ENCODE measurements at places on chromosomes 3 and 15.

GRCh38 chr3:69448877-69449276 lies 63.0 kb upstream of the FRMD4B start:
- DNase-seq = no peak
- H3K27me3 ChIP-seq = no peaks in the 10 kb centered on the region
- H3K4me3 ChIP-seq = no peak overlapping the region
- no peaks in the 10 kb centered on the region for H3K36me3 ChIP-seq
- H3K4me1 ChIP-seq = no peaks in the 10 kb centered on the region
- H3K27ac ChIP-seq = no peak overlapping the region

DNA sequence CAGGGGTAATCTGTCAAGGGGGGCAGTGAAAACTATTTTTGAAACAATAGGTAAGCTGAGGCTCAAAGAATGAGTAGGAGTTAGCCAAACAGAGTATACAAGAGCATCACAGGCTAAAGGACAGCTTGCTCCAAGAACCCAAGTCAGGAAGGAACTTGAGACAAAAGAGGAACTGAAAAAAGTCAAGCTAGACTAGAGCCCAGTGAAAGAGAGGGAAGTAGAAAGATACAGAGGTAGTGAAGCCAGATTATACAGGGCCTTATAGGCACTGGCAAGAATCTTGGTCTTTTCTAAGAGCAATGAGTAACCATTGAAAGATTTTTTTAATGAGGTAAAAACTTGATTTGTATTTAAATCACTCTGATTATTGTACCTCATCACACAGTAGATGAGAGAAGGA lies 69.9 kb downstream of the FILIP1L start:
- no peaks in the 10 kb centered on the region for H3K27me3 ChIP-seq
- no peaks in the 10 kb centered on the region for H3K36me3 ChIP-seq
- DNase-seq = no peak

- H3K36me3 ChIP-seq = no peaks in the 10 kb centered on the region
- H3K27me3 ChIP-seq = peaks cover 4% of the 10 kb centered on the region
- H3K27ac ChIP-seq = no peak overlapping the region
- H3K4me1 ChIP-seq = no peaks in the 10 kb centered on the region
- no peak for DNase-seq
Observed at GRCh38 chr3:57086201-57086600, 25.7 kb downstream of the SPATA12 start.

DNA sequence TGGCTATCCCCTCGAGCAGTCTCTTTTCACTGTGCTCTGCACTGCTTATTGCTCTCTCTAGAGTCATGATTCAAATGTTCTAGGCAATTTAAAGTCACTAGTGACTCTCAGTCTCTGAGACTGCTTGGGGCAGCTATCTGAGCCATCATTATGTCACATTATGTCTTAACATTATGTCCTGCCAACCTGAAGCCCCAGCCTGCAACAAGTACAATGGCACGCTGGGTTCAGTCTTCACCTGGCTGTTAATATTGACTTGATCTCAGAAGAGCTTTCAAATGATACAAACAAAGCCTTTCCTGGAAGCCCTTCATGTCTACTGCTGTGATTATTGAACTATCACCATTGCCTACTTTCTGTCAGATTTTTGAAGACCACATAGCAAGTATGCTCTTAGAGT lies 128.1 kb upstream of the GRM7 start:
- H3K4me3 ChIP-seq = no peak overlapping the region
- H3K4me1 ChIP-seq = peaks cover 23% of the 10 kb centered on the region
- DNase-seq = no peak
- no peaks in the 10 kb centered on the region for H3K36me3 ChIP-seq
- no peak overlapping the region for H3K27ac ChIP-seq
- H3K27me3 ChIP-seq = no peaks in the 10 kb centered on the region

DNA sequence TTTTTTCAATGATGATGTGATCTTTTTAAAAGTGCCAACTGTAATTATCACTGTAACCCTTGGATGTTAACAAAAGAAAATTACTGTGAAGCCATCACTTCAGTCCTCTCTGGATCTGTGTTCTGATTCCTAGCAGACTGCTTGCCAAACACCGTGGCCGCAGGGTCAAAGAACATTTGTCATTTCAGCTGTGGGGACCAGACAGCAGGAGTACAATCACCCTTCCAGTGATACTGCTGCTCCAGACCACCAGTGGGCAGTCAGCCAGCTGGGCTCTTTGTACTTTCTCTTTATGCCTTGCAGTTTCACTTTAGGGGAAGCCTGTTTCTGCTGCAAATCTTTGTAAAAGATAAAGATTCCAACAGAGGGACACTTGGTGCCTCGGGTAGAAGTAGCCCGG lies 770.0 kb downstream of the GRM7 start:
- no peaks in the 10 kb centered on the region for H3K27me3 ChIP-seq
- no peak for DNase-seq
- no peak overlapping the region for H3K27ac ChIP-seq
- no peaks in the 10 kb centered on the region for H3K4me1 ChIP-seq
- no peak overlapping the region for H3K4me3 ChIP-seq

- H3K36me3 ChIP-seq = no peaks in the 10 kb centered on the region
- no peak for DNase-seq
- H3K4me3 ChIP-seq = no peak overlapping the region
- no peak overlapping the region for H3K27ac ChIP-seq
- no peaks in the 10 kb centered on the region for H3K4me1 ChIP-seq
Observed at GRCh38 chr3:167859610-167860009, 124.1 kb downstream of the SERPINI1 start.
